Stimulated activated CD4-positive, alpha-beta T cell treated with anti-CD3 and anti-CD28 coated beads, Interleukin-2, amount 100 ng/mL, for 24 hours (primary cell): ENCODE measurements at places on chromosomes 12 and 14.

GRCh38 chr12:112961074-112961473, 17.2 kb upstream of the OAS2 start:
- no peak for DNase-seq

- DNase-seq = no peak
Observed at GRCh38 chr12:24705741-24706358, 243.1 kb downstream of the BCAT1 start.

- DNase-seq = no peak
Observed at GRCh38 chr14:90810806-90811205, 5.4 kb downstream of the TTC7B start.

DNA sequence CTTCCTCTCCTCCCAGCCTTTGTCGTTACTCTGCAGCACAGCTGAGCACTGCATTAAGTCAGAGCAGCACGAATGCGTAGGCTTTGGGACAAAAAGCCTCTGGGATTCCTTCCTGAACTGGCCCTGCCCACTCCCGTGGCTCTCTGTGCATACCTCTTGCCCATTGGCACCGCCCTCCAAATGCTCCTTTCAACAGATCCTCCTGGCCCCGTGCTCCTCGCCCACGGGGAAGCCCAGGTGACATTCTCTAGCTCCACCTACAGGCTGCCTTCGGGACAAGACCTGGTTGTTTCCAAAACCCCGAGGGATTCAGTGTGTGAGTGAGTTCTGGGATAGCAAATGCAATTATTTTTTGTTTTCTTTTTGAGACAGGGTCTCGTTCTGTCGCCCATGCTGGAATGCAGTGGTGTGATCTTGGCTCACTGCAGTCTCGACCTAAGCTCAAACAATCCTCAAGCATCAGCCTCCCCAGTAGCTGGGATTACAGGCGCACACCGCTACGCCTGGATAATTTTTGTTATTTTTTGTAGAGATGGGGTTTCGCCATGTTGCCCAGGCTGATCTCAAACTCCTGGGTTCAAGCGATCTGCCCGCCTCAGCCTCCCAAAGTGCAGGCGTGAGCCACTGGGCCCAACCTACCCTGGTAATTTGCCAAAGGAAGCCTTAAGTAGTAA, 17.9 kb upstream of the TDRD9 start:
- peak; percentile 77 for DNase-seq

DNA sequence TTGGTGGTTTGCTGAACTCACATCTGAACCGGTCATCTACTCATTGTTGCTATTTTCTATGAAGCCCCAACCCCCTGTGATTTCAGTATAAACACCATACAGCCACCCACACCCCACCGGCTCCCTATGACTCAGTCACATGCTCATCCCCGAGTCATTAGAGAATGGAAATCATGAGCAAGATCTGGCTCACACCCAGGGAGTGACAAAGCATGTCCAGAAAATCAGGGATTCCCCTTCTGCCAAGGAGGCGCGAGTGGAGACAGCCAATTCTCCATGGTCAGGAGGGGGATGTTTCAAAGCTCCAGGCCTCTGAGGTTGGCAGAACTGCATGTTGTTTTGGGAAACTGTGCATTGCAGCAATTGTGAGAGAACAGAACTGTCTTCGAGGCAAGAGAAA, 657.5 kb upstream of the TBX3 start:
- no peak for DNase-seq

- no peak for DNase-seq
Observed at GRCh38 chr14:58663494-58664111, 25.8 kb downstream of the DACT1 start.

DNA sequence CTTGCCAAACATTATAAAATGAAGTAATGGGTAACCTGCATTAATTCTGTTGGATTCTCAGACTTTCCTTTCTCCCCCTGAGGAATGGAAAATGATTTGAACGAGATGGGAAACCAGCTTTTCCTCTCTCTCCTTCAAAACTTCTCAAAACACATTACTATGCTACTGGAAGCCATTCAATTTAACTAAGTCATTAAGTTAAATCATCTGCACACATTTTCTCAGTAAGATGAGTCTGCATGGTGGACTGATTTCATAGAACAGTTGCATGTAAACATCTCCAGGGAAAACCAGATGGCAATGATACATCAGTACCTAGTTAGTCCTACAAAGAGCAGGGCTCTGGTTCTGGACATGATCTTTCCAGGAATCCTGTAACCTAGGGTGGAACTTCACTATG, 59.9 kb downstream of the BMP4 start:
- no peak for DNase-seq

DNA sequence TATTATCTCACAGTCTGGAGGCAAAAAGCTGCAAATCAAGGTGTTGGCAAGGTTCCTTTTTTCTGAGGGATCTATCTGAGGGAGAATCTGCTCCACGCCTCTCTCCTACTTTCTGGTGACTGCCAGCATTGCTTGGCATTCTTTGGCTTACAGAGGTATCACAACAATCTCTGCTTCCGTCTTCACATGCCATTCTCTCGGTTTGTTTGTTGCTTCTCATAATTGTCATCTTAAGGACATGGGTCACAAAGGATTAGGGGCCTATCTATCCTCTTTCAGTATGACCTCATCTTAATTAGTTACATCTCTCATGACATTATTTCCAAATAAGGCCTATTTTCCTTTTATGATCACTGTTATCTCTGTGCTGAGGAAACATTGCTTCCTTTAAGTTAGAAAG, 345.0 kb downstream of the FOXG1 start:
- DNase-seq = no peak

GRCh38 chr14:91021991-91022621, 38.3 kb downstream of the RPS6KA5 start:
- DNase-seq = no peak

DNA sequence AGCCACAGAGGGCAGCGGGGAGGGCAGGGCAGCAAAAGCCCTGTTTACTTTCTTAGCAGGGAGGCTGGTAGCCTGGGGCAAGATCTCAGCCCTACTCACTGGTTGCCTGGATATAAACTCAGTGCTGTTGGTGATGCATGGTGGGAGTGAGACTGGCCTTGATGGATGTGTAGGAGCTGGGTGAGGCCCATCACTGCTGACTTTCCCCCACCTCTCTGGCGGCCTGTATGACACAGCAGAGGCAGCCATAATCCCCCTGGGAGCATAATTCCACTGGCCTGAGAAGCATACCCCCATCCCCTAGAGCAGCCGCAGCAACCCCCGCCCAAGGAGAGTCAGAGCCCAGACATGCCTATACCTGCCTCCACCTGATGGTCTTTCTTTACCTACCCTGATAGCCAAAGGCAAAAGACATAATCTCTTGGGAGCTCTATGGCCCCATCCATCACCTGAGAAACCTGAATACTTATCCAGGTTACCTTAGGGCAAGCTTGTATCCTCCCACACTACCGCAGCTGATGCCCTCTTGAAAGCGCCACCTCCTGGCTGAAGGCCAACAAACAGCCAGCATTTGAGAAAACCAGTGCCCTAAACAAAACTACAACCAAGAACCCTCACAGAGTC, 59.3 kb downstream of the DNAI7 start:
- DNase-seq = no peak

- peak; percentile 88 for DNase-seq
Observed at GRCh38 chr14:20683125-20683890, 1.1 kb upstream of the RNASE4 start.

- DNase-seq = no peak
Observed at GRCh38 chr12:31317471-31318395, 8.2 kb downstream of the SINHCAF start.

DNA sequence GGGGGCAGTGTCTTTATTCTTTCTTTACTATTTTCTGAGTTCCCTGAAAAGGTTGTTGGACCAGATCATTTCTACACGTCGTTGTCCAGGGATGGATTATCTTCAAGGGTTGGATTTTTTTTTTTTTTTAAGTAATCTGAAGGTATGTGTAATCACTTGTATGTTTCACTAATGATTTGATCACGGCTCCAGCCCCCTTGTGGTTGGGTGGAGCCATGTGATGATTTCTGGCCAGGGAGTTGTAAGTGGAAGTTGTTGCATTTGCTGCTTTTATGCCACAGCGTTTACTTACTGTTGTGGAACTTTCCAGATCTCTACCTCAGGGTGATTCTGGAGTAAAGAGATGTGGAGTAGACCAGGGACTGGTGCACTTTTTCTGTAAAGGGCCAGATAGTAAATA, 390.3 kb downstream of the AACS start:
- DNase-seq = no peak

GRCh38 chr12:50072198-50072907, 12.8 kb upstream of the SMARCD1 start:
- no peak for DNase-seq

GRCh38 chr12:46775796-46776195, 50.0 kb downstream of the SLC38A4 start:
- DNase-seq = no peak

DNA sequence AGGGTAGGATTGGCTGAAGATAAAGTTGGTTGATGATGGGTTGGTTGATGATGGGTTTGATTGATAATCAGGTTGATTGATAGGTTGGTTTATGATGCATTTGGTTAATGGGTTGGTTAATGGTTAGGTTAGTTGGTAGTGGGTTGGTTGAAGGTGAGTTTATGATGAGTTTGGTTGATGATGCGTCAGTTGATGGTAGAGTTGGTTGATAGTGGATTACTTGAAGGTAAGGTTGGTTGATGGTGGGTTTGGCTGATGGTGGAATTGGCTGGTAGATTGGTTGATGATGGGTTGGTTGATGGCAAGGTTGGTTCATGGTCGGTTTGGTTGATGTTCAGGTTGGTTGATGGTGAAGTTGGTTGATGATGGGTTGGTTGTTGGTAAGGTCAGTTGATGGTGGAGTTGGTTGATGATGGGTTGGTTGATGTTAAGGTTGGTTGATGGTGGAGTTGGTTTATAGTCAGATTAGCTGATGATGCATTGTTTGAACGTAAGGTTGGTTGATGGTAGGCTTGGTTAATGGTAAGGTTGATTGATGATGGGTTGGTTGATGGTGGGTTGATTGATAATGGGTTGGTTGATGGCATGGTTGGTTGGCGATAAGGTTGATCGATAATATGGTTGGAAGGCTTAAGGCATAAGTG, 146.4 kb downstream of the ADGRD1 start:
- no peak for DNase-seq

GRCh38 chr14:86940106-86940505, 1052.9 kb downstream of the GALC start:
- no peak for DNase-seq
